ENCODE measurements at places on chromosomes 12 and 14.

GRCh38 chr14:68814238-68814538 is 21.3 kb upstream of the ZFP36L1 start:
- DNase-seq: no peak

GRCh38 chr14:73312687-73313086 is 75.4 kb downstream of the PAPLN start:
- no peak for DNase-seq

DNA sequence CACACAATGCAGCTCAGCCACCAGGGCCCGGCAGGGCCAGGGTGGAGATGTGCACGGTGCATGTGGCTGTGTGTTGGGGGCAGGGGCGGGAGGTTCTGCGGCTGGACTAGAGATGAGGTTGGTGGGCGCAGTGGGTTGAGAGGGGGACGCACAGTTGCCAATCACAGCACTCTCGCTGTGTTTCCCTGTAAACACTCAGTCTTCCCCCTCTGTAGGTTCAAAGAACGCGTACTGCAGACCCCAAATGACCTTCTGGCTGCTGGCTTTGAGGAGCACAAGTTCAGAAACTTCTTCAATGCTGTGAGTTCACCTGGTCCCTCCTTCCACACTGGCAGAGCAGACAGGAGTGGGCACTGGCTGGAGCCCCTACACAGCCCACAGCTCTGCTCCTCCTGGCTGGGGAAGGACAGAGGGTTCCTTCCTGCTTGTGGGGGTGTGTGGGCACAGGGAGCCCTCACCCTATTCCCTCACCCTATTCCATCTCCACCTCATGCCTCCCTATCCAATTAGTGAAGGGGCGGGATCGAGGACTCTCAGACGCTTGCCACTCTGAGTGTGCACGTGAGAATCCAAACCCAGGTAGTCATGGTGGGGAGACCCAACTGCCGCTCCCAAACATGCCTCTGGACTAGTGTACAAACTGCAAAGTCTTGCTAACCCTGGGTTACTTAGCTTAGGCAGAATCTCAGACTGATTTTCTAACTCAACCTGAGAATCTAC is 17.8 kb downstream of the OTUB2 start:
- DNase-seq: no peak

DNA sequence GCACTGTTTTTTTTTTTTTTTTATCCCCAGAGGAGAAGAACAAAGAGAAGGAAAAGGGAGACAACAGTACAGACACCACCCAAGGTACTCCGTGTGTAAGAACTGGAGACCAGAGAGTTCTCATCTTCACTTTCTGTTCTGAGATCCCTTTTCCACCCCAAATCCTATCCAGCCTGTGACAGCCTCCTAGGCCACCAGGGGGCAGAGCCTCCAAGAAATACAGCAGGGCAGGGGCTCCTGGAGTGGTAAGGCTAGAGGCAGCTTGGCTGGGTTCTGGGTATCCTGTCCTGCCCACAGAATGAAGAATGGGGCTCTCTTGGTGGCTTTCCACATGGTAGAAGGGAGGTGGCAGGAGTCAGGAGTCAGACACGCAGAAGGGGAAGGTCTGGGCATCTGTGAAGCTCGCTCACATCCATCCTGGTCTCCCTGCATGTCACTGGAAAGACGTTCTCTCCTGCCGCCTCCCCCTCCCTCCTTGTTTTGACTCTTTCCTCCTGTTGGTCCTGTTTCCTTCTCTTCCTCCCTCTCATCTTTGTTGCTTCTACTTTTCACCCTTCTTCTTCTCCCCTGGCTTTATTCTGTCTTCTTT is 12.0 kb downstream of the CLSTN3 start:
- peak; percentile 36 for DNase-seq

GRCh38 chr12:106112145-106112821 is 26.5 kb downstream of the NUAK1 start:
- DNase-seq: no peak

GRCh38 chr12:52066346-52067080 is 3.3 kb upstream of the ATG101 start:
- DNase-seq: no peak

DNA sequence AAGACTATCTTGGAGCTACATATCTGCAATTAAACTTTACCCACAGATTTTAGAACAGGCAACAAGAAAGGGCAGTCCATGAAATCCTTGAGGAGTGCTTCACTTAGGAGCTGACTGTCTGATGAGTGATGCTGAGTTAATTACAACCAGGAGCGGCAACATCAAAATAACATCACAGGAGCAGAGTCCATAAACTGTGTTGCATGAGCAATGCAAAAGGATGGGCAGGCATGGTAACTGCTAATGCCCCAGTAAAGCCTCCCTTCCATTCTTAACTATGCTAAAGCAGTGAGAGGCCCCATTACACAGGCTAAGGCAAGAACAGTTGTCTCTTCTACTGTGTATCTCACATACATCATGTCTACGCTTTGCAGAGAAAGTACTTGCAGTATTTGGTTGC is 156.6 kb downstream of the PAX9 start:
- no peak for DNase-seq

GRCh38 chr12:32322354-32322753 is 77.0 kb upstream of the FGD4 start:
- DNase-seq: no peak

GRCh38 chr12:77938301-77938700 is 107.6 kb downstream of the NAV3 start:
- no peak for DNase-seq

DNA sequence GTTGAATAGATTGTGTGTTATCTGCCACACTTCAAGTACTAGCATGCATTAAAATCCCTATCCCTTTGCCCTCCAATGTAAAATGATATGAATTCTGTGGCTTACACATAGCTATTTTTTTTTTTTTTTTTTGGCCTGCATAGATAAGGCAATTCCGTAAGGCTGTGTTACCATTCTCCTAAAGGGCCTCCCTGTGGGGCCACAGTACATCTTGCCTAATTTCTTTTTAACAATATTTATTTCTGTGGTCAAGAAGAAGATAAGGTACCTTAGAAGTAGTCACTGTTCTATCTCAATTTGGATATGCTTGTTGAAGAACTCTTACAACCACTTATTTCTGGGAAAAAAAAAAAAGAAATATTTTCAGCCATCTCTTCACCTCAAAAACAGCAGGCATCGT is 19.8 kb downstream of the FLRT2 start:
- DNase-seq: no peak

- no peak for DNase-seq
Measured at GRCh38 chr12:67648521-67649260, at the start of gene DYRK2. DYRK2 (plus strand) TSS chr12:67648745; CDS start chr12:67649134, 389 bp downstream.

DNA sequence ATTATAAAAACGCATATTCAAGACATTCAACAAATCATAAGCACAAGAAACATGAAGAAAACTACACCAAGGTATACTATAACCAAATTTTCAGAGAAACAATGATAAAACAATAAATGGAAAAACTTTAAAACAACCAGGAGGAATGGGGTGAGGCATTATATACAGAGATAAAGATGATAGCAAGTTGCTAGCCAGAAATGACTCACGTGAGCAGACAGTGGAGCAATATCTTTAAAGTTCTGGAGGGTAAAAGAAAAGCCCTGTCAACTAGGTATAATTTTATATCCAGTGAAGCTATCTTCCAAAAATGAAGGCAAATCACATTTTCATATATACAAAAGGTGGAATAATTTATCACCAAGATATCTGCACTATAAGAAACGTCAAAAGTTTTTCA is 97.8 kb upstream of the PCED1B start:
- no peak for DNase-seq

- no peak for DNase-seq
Measured at GRCh38 chr12:10590966-10591365, 22.4 kb downstream of the MAGOHB start.

DNA sequence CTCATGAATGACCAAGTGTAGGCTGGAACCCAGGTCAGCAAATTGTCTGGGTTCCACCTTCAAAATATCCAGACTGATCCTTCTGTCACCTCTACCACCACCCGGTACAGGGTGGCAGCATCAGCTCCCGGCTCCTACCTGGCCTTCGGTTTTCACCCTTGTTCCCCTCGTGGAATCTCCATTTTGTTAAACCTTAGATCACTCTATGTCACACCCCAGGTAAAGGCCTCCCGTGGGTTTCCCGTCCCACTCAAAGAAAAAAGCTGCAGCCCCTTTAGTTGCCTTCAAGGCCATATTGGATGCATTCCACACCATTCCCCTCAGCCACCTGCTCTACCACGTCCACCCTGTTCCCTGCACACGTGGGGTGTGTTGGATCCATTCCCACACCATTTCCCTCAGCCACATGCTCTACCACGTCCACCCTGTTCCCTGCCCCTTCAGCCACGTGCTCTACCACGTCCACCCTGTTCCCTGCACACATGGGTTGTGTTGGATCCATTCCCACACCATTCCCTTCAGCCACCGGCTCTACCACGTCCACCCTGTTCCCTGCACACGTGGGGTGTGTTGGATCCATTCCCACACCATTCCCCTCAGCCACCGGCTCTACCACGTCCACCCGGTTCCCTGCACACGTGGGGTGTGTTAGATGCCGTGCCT is 23.8 kb downstream of the SLC6A13 start:
- no peak for DNase-seq

DNA sequence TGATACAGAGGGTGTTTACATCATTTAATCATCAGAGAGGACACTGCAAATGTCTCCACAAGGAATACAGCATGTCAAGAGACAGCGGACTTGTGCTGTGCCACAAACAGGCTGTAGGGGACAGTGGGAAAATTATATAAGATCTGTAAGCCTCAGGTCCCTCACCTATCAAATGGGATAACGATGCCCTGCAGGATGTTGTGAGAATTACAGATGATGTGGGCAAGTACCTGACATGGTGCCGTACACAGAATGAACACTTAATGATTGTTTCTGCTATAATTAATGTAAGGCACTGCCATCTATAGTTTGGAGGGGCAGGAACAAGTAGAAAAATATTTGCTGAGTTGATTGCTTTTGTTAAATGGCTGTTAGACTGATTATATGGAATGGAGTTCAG is 81.9 kb upstream of the GTF2A1 start:
- no peak for DNase-seq

DNA sequence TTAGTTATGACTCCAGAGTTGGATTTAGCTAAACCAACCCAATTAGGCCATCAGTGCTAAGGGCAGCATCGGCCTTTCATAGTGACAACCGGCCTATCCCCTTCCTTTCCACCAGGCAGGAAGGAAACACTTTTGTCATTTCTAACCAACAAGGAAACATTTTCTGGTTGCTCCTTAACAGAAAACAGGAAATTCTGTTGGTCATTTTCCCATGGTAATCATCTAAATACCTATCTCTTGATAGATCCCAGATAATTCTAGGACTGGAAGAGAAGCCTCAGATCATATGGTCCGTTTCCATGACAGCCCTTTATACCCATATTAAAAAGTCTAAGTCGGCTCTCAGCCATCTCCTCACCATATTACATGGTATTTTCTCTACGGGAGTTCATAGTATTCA is 79.2 kb upstream of the USP44 start:
- no peak for DNase-seq

DNA sequence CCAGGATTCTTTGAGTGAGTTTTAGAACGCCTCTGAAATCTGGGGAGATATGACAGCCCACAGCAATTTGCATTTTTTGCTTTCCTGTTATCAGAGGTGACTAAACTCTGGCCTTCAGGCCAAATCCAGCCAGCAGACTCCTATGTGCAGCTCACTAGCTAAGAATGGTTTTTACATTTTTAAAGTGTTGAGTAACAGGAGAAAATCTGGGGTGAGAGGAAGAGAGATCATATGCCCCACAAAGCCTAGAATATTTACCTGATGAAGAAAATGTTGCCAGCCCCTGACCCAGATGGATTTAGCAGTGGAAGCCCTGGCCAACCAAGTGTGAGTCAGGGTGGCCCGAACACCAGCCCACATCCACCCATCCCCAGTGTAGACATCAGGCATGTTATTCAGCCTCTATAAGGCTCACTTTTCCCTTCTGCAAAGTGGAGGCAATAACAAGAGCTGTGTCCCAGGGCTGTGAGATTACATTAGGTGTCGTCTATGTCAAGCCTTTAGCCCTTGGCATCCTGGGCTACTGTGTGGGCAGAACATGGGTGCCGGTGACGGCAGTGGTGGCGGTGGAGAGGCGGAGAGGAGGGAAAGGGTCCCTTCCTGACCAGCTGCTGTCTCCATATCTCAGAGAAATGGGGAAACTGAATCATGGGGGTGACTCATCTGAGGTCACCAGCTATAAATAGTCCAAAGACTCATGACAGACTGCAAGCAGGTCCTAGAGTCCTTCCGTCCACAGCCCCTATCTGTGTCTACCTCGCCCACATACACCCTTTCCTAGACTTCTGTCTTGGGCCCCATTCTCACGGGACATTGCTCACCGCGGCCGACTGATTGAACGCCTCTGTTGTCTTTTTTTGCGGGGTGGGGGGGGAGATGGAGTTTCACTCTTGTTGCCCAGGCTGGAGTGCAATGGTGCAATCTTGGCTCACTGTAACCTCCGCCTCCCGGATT is 32.6 kb upstream of the CD9 start:
- peak; percentile 41 for DNase-seq

- DNase-seq: no peak
Measured at GRCh38 chr12:5014269-5014668, 29.4 kb upstream of the KCNA5 start.

GRCh38 chr12:121530600-121531355 is 50.0 kb downstream of the KDM2B start:
- no peak for DNase-seq

DNA sequence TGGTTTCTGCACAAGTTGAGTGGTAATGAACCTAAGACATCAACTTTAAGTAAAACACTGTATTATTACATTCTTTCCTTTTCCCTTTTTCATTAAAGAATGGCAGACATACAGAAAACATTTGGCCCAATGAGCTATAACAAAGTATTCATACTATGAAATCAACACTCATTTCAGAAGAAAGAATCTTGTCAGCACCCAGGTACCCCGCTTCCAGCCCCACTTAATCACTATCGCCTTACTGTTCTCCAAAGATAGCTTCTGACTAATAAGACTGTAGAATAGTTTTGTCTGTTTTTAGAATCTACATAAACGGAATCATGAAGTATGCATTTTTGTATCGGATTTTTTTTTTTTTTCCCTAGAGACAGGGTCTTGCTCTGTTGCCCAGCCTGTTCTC is 9.5 kb downstream of the CNTN1 start:
- no peak for DNase-seq

GRCh38 chr14:68547305-68548193 is 245.3 kb downstream of the ZFP36L1 start:
- no peak for DNase-seq

DNA sequence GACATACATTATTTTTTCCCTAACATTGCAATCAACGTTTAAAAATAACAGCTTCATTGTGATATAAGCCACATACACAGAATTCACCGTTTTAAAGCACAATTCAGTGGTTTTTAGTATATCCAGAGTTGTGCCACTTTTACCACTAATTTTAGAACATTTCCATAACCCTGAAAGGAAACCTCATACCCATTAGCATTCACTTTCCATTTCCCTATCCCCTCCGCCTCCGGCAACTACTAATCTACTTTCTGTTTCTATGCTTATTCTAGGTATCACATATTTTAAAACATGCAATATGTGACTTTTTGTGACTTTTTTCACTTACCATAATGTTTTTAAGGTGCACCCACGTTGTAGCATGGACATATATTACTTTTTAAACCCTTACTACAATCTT is 55.6 kb upstream of the ISM2 start:
- no peak for DNase-seq
